CD8-positive, alpha-beta memory T cell (primary cell): ENCODE measurements at places on chromosomes 7 and 10. TPM values are rescaled to one million over a fixed set of nuclear protein-coding genes. Genes with fewer than 3 reads are reported as not detected.

ANKRD7 gene
- total RNA-seq, result 1.8 TPM

GIMAP8 gene
- total RNA-seq, result 12.3 TPM

SMIM30 gene
- 52.4 TPM for total RNA-seq

CYP3A5 gene
- not detected for total RNA-seq

FAM25G gene
- not detected for total RNA-seq

ASB4 gene
- total RNA-seq, result not detected

FAM237B gene
- total RNA-seq, result not detected

GRM3 gene
- not detected for total RNA-seq

TMEM229A gene
- not detected for total RNA-seq

RAB19 gene
- 7.5 TPM for total RNA-seq

CALHM1 gene
- not detected for total RNA-seq

EIF5AL1 gene
- 2.9 TPM for total RNA-seq

CPSF4 gene
- 66.6 TPM for total RNA-seq

CACNB2 gene
- not detected for total RNA-seq

TBX20 gene
- not detected for total RNA-seq

INA gene
- 0.94 TPM for total RNA-seq

NKX1-2 gene
- total RNA-seq, result not detected

CEP55 gene
- 41.2 TPM for total RNA-seq

SPDYE1 gene
- total RNA-seq, result not detected

SOSTDC1 gene
- total RNA-seq, result not detected

FRG2B gene
- 0.20 TPM for total RNA-seq

SPDYE9 gene
- not detected for total RNA-seq

KLLN gene
- 0.80 TPM for total RNA-seq

PLXNA4 gene
- 0.02 TPM for total RNA-seq

ADCYAP1R1 gene
- total RNA-seq, result not detected

PKD2L1 gene
- total RNA-seq, result not detected

SAMD9 gene
- 9.4 TPM for total RNA-seq

MLLT10 gene
- 35.6 TPM for total RNA-seq

TEX36 gene
- total RNA-seq, result not detected

PNLIPRP1 gene
- not detected for total RNA-seq

EGFR gene
- not detected for total RNA-seq

MBL2 gene
- total RNA-seq, result not detected

EBLN1 gene
- total RNA-seq, result not detected

GNG11 gene
- total RNA-seq, result not detected

CALHM3 gene
- not detected for total RNA-seq

NRF1 gene
- total RNA-seq, result 22.6 TPM

C10orf67 gene
- total RNA-seq, result not detected

CSGALNACT2 gene
- total RNA-seq, result 21.7 TPM

PIP gene
- not detected for total RNA-seq

LIPJ gene
- total RNA-seq, result not detected

MAD1L1 gene
- 47.3 TPM for total RNA-seq

AS3MT gene
- 0.44 TPM for total RNA-seq

CFAP70 gene
- total RNA-seq, result 1.2 TPM

PEX1 gene
- 17.8 TPM for total RNA-seq

DNAJC1 gene
- 31.8 TPM for total RNA-seq

PILRA gene
- 0.84 TPM for total RNA-seq

PARG gene
- total RNA-seq, result 35.2 TPM
